ENCODE measurements at places on chromosomes 2 and 18. TPM values are rescaled to one million over a fixed set of nuclear protein-coding genes. Genes with fewer than 3 reads are reported as not detected.
A peak's percentile ranks its signal among the peaks of the same experiment; 100 is the strongest.

GRCh38 chr2:95122197-95122551, 566 bp upstream of the MRPS5 start:
- DNase-seq = peak; percentile 10

DNA sequence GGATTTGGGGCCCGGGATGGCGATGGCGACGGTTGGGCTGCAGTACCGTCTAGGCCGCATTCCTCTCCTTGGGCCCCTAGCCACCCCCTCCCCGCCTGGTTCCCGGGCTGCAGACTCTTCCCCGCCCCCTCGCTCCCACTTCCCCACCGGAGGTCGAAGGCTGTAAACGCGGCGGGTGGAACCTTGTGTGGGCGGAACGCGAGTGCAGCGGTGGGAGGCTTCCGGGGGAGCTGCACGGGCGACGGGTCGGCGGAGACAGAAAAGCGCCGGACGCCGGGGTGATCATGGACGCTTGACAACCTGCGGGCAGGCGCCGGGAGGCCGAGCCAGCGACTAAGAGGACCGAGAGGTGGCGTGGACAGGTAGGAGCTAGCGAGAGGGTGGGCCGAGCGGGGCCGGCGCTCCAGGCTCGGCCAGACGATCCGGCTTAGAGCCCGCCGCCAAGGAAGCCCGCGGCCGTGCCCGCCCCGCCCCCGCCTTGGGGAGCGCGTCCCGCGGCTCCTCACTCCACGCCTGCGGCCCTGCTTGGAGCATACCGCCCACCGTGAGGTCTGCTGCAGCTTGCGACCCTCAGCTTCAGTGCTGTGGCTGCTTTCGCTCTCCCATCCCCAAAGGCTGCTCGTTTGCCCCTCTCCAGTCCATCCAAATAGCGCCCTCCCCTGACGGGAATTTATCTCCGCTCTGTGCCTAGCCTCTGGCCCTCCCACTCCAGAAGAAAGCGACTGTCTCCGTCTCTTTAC, at the start of gene COPS7B:
TSS of gene COPS7B (plus strand) at position 269 of the 740 bp plus-strand sequence. CDS start 2,126 bp downstream, outside the sequence.
- peak; percentile 55 for DNase-seq

DNA sequence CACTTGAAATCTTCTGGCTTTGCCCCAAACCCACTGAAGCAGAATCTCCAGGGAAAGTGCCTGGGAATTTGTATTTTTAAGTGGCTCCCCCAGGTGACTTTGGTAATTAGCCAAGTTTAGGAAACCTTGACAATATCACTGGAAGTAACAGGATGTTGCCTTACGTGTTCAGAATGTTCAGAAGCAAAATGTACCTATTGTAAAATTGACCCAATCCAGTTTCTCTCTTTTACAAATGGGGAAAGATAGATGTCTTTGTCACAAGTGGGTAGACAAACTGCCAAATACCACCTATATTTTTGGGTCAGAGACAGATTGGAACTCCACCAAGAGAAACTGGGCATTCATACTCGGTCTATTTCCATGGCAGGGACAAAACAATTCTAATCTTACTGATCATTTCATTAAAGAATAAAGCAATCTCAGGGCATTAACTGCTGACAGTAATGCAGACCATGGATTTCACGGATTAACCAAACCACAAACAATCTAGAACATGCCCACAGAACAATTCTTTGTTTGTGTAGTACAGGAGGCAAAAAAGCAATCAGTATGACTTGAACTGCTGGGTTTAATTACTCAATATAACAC, 255.8 kb downstream of the ERBB4 start:
- no peak for DNase-seq

Gene AGFG1
- total RNA-seq = 47.0 TPM

DNA sequence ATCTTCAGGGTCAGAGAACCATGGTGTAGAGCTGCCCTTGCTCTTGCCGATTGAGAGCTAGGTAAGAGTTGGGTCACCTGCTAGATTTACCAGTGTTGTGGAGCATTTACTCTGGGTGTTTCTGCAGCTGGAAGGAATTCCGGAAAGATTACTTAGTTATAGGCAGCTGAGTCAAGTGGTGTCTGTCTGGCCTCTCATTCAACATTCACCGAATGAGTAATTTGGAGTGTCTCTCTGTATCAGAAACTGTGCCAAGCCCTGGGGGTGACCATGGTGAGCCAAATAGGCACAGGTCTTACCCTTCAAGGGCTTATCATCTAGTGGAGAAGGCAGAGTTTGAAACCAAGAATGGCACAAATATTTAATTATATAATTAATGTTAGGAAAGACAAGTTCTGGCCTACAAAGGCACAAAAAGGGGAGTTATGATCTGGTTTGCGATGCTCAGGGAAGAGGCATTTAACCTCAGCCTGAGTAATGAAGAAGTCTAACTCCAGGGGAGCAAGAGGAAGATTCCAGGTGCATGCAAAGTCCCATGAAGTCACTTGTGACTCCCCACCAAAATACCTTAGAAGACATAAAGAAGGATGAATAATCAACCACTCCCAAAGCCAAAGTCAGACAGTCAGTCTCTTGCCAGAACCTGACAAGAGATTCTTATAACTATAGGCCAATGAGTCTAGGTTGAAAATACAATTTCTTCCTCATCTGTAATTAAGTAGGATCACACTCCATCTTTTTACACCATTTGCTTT, 12.5 kb downstream of the SETBP1 start:
- DNase-seq = no peak

DNA sequence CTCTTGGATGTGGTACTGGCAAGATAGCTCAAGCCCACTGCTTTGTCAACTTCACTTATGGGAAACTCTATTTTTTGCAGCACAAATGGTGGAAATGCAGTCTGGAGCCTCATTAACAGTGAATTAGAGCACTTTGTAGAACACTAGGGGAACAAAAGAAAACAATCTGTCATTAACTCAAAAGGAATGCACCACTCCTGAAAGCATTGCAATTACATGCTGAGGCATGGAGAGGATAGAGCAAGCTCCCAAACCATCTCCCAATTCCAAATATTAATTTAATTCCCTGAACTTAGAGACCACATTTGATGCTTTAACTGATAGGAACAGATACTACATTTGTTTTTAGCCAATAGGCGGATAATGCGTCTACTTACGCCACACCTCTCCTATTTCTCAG, 32.8 kb upstream of the TANC1 start:
- DNase-seq = no peak

DNA sequence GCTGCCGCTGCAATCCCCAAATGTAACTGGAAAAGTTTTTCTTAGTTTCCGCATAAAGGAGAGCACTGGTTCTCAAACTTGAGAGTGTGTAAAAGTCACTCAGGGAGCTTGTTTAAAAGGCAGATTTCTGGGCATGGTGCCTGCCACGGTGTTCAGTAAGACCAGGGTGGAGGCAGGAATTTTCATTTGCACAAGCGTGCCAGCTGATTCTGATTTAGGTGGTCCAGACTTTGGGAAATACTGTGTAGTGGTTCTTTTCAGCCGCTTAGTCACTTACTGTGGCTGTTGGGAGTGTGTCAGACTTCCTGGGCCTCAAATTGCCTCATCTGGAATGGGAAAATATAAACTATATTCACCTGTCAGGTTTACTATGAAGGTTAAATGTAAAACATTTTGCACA, 788 bp downstream of the ARMC9 start:
- DNase-seq = peak; percentile 50

DNA sequence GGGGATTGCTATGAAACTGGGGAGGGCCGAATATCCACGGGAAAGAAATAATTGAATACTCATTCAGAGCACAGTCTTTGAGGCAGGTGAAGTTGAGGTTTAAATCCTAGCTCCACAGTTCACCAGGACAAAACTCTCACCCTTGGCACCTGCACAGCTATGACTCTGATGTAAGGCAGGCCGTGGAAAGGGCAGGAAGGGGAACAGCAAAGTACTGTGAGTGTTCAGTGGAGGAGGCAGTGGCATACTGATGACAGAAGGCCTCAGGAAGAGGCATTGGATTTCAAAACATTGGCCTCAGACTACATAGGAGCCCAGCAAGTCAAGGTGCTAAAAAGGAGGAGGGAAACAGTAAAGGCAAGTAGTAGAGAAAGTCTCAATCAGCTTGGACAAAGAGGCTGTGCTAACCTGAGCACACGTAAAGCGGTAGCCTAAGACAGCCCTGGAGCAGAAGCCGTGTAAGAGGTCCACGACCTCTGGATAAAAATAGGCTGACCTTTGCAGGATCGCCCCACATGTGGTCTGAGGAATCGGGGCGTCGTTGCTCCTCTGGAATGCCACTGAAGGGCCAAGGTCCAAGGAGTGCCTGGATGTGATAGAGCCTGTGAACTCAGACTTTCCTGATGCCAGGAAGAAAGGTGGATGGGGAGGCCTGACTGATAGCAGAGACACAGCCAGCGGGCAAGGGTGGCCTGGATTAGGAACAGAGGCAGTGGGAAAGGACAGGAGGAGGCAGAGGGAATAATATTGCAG, 243.6 kb downstream of the PID1 start:
- no peak for DNase-seq

Gene TNFAIP6
- total RNA-seq = 0.21 TPM

Gene TMEM182
- total RNA-seq = 1.2 TPM

- DNase-seq = peak; percentile 48
Observed at GRCh38 chr2:61328707-61329251, 142.1 kb downstream of the USP34 start.

Gene SLC19A3
- total RNA-seq = 0.10 TPM

DNA sequence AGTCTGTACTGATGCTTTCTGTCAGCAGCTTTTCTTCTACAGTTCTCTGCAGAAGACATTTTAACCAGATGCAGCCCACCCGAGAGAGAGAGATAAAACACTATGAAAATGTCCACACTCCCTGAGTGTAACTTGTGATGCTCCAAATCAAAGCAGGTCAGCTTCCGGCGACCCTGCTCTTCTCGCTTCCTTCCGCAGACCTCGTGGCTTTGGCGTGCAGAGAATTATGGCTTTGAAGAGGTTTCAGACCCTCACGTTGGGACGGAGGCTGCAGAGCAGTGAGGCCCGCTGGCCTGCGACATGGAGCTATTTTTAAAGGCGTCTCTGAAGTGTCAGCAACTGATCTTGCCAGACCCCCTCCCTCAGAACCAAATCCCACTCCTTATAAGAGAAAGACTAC, 41.8 kb downstream of the TMEM163 start:
- DNase-seq = no peak

GRCh38 chr2:140621583-140622362, 1509.0 kb downstream of the LRP1B start:
- DNase-seq = no peak

Gene ABCB11
- total RNA-seq = not detected

DNA sequence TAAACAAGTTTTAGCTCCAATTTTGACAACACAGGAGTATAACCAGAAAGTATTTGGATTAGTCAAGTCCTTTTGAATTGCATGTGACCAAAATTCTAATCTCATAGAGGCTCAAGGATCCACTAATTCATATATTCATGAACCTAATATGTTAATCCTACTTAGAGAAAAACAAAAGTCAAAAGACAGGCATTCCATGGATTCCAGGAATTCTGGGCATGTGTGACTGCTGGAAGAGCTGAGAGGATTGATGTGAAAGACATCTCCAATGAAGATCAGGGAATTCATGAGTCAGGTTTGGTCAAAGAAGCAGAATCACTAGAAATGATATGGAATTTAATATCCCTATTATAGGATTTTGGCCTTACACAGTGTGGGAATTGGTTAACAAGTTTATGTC, 1494.6 kb upstream of the DDX18 start:
- no peak for DNase-seq

DNA sequence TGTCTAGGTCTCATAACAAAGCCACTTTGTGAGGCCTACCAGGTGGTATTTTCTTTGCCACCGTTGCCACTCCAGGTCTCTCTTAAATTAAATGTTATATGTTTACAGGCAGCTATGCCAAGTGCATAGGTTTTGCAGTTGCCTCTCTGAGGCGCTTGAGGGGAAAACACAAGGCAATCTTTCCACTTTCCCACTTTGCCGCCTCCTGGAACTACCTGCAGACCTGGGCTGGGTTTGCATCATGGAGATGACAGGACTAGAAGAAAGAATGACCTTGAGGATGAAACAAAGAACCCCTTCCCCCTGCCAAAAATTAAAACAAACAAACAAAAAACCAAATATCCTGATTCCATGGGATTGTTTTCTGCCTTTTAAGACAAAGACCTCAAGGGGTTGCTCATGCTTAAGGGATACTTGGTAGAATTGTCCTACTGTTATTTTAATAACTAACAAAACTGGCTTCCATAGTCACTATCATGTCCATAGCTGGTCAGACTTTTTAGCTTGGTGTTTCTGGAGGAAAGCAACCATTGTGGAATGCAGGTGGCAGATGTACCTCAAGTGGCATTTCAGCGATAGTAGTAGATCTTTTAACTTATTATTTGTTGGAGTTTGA, 159.9 kb downstream of the PRPF40A start:
- DNase-seq = no peak

DNA sequence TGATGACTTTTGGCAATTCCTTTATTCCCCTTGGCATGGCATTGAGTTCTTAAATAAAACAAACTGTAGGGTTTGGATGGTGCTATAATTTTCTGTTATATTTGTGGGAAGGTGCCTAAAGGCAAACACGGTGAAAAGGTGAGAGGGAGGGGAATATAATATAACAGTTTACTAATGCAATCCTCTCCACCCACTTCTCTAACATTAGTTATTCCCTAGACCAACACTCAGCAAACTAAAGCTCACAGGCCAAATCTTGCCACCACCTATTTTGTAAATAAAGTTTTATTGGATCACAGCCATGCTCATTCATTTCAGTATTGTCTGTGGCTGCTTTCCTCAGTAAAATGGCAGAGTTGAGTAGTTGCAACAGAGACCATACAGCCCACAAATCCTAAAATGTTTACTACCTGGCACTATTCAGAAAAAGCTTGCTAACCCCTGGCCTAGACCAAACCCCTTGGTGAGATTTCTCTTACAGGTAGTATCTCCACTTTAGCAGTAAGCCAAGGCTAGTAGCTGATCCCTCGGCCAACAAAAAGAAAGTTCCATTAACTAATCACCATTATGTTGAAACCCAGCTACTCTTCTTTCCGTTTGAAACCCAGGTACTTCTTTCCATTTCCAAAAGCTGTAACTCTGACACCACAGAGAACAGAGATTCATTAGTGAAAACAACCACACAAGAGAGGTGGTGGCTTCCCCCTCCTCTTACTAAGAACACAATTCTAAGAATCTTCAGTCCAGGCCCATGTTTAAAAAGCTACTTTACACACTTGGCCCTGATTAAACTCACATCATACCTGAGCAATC, 136.1 kb upstream of the CHAC2 start:
- DNase-seq = no peak

DNA sequence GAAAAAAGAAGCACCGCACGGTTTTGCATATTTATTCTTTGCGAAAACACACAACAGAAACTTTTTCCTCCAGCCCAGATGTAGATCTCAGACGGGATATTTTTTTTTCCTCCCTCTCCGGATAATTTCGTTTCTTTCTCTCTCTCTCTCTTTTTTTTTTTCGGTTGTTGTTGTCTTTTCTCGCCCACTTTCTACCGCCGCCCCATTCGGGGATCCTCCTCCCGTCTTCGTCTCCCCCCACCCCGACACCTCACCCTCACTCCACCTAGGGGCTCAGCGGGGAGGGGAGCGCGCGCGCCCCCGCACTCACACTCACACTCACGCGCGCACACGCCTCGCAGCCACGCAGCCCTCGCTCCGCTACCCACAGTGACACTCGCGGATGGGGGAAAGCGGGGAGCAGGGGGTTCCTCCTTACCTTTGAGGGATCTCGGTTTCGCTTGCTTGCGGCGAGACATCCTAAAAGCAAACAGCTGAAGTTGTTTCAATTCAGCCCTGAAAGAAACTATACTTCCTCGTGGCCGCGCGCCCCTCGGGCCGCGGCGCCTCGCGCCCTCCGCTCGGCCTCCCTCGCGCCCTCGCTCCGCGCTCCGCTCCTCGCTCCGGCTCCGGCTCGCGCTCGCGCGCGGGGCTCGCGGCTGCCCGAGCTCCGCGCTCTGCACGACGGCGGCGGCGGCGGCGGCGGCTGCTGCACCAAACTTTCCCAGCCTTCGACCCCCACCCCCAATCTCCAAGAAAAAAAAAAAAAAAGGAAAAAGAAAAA, 1.3 kb downstream of the ZNF521 start:
- DNase-seq = no peak

Gene IL1RL2
- total RNA-seq = not detected

- peak; percentile 76 for DNase-seq
Observed at GRCh38 chr18:8721716-8722115, 16.4 kb downstream of the MTCL1 start.
